ENCODE measurements at places on chromosomes 4 and X. TPM values are rescaled to one million over a fixed set of nuclear protein-coding genes. Genes with fewer than 3 reads are reported as not detected.

CT47B1 gene
- total RNA-seq, result not detected

FDCSP gene
- total RNA-seq, result not detected

BEND2 gene
- total RNA-seq, result not detected

C4orf50 gene
- not detected for total RNA-seq

SLC9A7 gene
- 42.0 TPM for total RNA-seq

KIAA1210 gene
- total RNA-seq, result not detected

STATH gene
- total RNA-seq, result not detected

SLC25A4 gene
- total RNA-seq, result 8.3 TPM

ARMCX4 gene
- total RNA-seq, result 5.0 TPM

PNMA5 gene
- total RNA-seq, result not detected

YTHDC1 gene
- total RNA-seq, result 40.2 TPM

SUV39H1 gene
- total RNA-seq, result 2.5 TPM

ETDA gene
- total RNA-seq, result not detected

HSPA4L gene
- 4.7 TPM for total RNA-seq

ODAPH gene
- not detected for total RNA-seq

LEF1 gene
- 7.7 TPM for total RNA-seq

ENAM gene
- not detected for total RNA-seq

GAGE13 gene
- not detected for total RNA-seq

BLTP1 gene
- total RNA-seq, result 136 TPM

GRCh38 chr4:104942990-104943743 is 203.5 kb upstream of the TET2 start:
- DNase-seq, result no peak

DNA sequence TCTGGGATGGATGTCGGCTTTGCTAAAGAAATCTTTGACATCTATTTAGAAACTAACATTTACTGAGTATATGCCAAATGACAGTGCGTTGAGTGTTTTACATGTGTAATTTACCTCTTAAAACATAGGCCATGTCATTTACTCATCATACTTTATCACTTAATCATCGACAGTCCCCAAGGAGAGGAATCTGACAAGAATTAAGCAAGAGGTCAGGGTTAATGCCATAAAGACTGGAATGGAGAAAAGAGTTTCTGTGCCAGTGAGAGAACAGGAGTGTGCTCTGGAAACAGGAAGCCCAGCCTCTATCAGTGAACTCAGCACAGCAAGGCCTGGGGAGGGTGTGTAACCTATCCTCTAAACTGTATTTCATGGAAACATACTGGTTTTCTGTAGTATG is 28.0 kb upstream of the AMOT start:
- DNase-seq, result no peak

GRCh38 chrX:53160297-53160983 is 64.6 kb downstream of the KDM5C start:
- no peak for DNase-seq

- DNase-seq, result no peak
Measured at GRCh38 chr4:180449395-180449956, 1793.7 kb upstream of the TENM3 start.

GRCh38 chrX:23514082-23514481 is 153.2 kb upstream of the PRDX4 start:
- no peak for DNase-seq

DNA sequence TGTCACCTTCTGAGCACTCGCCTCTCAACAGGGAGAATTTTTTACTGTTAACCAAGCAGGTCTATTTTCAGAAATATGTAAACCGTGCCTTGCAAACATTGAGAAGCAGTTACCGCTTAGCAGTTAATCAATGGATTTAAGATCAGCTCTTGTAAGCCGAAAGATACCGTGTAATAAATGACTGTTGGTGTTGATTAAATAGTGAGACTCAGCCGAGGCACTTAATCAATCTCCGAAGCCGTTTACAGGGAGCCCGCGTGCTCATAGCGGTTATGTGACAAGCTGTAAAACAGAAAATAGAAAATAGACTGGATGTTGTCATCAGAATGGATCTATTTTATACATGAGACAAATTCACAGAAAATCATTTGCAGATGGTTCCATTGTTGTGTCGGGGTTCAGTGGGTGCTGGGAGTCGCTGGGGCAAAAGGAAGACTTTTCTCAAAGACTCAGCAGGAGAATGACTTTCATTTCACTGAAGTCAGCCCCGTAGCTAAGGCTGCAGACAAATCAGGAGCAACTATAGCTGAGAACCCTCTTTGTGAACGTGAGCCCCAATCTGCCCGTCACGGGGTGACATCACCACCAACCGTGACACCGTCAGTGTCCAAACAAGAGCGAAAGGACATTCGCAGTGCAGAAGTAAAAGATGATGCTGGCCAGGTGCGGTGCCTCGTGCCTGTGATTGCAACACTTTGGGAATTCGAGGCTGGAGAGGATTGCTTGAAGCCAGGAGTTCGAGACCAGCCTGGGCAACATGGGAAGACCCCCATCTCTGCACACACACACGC is 275.3 kb downstream of the CRLF2 start:
- DNase-seq, result no peak

- no peak for DNase-seq
Measured at GRCh38 chr4:144518181-144518895, 127.6 kb upstream of the HHIP start.

- no peak for DNase-seq
Measured at GRCh38 chr4:112322866-112323265, 25.7 kb downstream of the ALPK1 start.

DNA sequence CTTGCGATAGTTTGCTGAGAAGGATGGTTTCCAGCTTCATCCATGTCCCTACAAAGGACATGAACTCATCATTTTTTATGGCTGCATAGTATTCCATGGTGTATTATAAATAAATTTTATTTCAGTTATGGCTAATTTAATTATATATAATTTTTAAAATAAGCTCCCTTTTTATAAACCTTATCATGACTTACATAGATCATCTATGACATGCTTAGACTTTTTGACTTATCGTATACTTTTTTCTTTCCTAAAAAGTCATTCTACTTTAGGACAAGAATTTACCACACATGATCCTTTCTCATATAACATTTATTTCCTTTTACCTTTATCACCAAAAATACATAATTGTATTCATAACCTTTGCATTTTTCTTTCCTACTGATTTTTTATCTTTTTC is 376.5 kb downstream of the CCSER1 start:
- DNase-seq, result no peak

- DNase-seq, result peak; percentile 97
Measured at GRCh38 chr4:8228319-8229250, 29.5 kb downstream of the SH3TC1 start.

DNA sequence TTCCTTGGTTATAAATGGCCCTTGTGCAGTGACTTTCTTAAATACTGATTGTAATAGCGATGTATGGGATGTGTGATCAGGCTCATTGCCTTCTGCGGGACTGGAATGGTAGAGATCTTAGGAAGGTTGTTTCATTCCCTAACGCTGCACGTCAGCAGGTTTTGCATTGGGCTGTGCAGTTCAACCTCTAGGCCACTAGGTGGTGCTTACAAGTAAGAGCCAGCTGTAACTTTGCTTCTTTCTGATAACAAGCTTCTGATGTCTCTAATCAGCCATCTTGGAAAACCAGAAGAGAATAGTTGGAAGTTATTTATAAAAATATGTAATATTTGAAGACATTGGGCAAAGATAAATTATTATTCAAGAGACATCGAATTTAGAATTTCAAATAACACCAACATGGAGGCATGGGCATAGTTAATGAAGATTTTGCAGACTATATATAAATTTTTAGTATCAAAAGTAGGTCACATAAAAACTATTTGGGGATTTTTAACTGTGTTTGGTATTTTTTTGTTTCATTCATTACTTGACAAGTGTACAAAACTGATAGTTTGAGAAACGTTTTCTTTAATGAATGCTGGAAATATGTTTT is 339.7 kb upstream of the PCDH7 start:
- peak; percentile 21 for DNase-seq

DNA sequence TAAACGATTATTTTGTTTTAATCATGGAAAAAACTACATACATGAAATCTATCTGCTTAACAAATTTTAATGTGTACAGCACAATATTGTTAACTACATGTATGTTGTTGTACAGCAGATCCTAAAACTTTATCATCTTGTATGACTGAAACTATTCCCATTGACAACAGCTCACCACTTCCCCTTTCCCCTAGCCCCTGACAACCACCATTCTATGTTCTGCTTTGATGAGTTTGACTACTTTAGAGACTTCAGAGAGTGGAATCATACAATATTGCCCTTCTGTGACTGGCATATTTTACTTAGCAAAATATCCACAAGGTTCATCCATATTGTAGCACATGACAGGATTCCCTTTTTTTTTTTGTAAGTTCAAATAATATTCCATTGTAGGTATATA is 185.9 kb downstream of the CFAP299 start:
- DNase-seq, result no peak

DNA sequence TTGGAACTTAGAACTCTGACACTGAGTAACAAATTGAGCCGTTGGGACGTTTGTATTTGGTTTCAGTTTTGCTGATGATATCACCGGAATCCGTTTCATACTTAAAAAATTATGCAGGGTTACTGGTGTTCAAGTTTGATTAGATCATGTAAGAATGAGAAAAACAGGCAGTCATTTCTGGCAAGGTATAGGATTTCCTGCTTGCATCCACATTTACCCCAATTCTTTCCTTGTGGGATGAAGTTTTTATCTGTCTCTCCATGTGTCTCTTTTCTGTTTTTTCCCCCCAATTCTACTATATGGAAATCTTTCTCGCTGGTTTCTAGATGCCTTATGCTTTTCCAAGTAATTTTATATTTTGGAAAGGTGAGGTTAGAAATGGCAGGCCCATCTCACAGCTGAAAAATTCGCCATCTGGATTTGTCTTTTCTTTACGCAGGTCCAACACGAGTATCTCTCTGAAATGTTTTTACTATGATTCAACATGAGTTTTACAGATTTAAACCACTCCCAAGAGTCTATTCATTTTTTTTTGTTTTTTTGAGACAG is 197.9 kb downstream of the SHOX start:
- peak; percentile 78 for DNase-seq

GRCh38 chrX:22376369-22376768 is 103.7 kb downstream of the CBLL2 start:
- no peak for DNase-seq

- no peak for DNase-seq
Measured at GRCh38 chr4:41473176-41473575, 64.8 kb upstream of the LIMCH1 start.

DNA sequence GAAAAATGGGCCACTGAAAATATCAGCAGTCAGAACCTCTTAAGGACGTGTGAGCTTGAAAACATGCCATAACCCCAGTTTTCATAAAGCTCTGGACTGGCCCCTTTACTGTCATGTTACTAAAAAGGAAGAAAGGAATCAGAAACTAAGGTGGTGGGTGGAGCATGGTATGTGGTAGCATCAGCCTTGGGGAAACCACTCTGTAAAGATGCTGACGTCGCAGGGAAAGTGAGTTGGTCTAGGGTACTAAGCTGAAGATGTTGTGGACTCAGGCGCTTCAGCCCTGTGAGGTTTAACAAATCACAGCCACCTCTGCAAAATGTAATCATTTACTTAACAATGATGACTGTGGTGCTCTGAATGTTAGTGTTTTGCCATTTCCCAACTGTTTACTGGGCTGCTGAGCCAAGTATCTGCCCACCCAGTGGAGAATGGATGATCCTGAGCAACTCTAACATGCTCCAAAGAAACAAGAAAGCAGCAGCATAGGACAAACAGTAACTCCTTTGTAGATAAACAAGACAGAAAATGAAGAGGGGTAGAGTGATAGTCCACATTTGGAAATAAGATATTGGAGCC is 33.4 kb downstream of the C4orf54 start:
- DNase-seq, result no peak

DNA sequence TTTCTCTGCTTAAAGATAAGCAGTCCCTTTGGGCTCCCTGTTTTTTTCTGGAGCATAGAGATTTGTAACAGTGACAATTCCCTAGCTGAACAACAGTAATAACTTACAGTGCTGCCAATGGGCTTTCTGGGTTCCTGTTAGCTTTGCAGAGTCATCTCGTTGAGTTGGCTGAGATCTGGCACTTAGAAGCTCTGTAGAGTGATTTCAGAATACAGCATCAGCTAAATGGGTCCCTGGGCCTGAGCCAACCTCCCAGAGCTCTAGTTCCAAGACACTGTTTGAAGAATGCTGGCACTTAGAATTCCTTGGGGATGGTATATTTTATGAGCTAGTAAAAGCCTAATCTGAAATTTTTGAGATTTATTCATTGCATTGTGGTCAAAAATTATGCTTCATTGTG is 43.5 kb upstream of the SERTM2 start:
- DNase-seq, result no peak

DNA sequence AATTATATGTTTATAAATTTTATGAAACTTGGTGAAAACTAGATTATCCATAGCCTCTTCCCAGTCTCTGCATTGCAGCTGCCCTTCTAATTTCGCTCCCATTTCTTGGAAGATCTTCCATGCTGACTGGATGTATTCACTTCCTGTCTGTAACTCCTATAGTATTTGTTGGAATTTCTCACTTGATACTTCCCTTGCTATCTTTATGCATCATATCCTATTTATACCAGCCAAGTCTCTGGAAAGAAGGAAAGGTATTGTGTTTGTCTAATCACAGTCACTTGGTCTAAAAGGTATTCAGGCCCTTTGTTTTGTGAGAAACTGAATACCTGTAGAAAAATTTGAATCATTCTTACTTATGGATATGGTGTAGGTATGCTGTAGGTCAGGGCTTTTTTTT is 870.9 kb upstream of the FRG1 start:
- DNase-seq, result no peak

GRCh38 chrX:78571849-78572248 is 87.3 kb downstream of the RTL3 start:
- DNase-seq, result no peak

- no peak for DNase-seq
Measured at GRCh38 chrX:16628946-16629595, 20.9 kb upstream of the S100G start.

GRCh38 chr4:64721106-64721505 is 311.9 kb upstream of the TECRL start:
- DNase-seq, result no peak

- no peak for DNase-seq
Measured at GRCh38 chrX:49753691-49754090, 57.9 kb upstream of the PAGE1 start.

GRCh38 chrX:103644125-103644524 is 15.3 kb downstream of the TCEAL1 start:
- DNase-seq, result no peak

DNA sequence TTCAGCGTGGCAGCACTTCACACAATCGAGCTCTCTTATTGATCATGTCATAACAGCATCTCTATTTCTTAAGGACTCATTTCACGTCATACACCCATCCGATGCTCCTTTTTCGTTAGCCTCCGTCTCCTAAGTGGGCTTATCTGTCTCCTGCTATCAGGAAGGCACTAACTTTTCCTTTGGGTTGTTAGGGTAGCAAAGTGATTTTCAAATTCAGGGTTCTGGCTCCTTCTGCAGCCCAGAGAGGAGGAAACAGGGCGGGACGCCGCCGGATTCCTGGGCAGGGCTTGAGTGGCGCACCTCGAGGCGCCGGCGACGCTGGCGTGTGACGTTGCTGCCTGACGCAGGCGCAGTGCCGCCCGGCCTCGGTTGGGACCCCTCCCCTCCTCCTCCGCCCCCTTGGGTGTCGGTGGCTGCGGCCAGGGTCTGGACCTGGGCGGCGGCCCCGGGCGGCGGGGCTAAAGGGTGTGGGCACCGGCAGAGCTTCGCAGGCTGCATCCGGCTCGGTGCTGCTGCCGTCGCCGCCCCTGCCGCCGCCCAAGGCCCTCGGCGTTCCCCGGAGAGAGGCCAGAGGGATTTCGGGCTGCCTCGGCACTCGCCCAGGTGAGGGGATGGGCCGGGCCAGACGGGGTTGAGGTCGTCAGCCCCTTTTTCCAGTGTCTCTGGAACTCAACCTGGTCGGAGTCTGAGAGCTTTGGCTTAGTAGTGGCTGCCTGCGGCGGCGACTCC is at the start of gene BLTP1:
Gene BLTP1, plus strand, starts transcription at position 350 of the 729 bp plus-strand sequence. CDS start 18,317 bp downstream, outside the sequence.
- peak; percentile 97 for DNase-seq

- DNase-seq, result no peak
Measured at GRCh38 chr4:2860391-2861348, 17.0 kb downstream of the ADD1 start.

Data from osteoblast (primary cell).